IMR-90 (cell line): ENCODE measurements at places on chromosomes 4 and X. TPM values are rescaled to one million over a fixed set of nuclear protein-coding genes. Genes with fewer than 3 reads are reported as not detected.

DNA sequence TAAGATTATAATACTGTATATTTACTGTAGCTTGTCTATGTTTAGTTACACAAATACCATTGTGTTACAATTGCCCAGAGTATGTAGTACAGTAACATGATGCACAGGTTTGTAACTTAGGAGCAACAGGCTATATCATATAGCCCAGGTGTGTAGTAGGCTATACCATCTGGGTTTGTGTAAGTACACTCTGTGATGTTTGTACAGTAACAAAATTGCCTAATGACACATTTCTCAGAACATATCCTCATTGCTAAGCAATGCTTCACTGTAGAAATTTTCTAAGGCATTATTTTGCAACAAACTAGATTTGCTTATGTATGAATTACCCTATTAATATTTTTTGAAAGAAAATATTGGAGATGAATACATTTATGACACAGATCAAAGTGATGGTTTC lies 1390.9 kb downstream of the C4orf33 start:
- peak; percentile 10 for DNase-seq

- DNase-seq: no peak
Measured at GRCh38 chr4:104451573-104451972, 43.1 kb downstream of the CXXC4 start.

DNA sequence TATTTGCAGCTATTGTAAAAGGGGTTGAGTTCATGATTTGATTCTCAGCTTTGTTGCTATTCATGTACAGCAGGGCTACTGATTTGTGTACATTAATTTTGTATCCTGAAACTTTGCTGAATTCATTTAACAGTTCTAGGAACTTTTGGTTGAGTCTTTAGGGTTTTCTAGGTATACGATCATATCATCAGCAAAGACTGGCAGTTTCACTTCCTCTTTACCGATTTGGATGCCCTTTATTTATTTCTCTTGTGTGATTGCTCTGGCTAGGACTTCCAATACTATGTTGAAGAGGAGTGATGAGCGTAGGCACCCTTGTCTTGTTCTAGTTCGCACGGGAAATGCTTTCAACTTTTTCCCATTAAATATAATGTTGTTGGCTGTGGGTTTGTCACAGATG lies 48.1 kb downstream of the NPY1R start:
- DNase-seq: no peak

- DNase-seq: no peak
Measured at GRCh38 chrX:14267216-14267615, 237.5 kb upstream of the GEMIN8 start.

GRCh38 chr4:52144372-52144771 lies 93.3 kb downstream of the SPATA18 start:
- no peak for DNase-seq

Gene CLDN34
- under 0.01 TPM in 1 of 2 replicates, not detected in the other for total RNA-seq
